NCI-H82 (cell line): ENCODE measurements at places on chromosomes 1 and 21.
A peak's percentile ranks its signal among the peaks of the same experiment; 100 is the strongest.

DNA sequence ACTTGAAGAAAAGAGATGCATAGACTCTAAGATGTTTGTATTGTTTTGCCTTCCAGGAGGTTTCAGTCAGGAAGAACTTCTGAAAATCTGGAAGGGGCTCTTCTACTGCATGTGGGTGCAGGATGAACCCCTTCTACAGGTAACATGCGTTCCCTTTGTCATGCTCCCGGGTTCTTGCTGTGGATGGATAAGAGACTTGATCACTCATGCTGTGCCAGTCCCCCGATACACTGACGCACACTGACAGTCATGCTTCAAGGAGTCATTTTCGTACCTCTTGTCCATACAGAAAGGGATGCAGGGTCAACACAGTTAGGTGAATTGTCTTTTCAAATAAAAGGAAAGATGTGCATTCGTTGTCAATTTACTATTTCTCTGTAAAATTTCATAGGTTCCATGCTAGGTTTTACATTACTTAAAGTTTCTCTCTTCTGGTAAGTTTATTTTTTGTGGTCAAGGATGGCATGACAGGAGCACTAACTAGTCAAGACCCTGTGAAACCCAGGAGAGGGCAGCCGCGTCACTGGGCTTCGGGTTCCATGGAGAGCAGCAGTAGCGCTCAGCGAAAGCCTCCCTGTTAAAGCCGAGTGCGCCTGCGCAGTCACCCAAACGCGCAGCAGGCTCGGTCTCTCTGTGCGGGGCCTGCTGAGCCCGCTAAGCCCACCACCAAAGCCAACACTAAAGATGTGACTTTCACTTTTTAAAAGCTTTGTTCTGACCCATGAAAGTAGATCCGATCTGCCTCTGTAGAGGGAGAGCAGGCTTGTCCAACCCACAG, 10.7 kb downstream of the RRP1B start:
- DNase-seq: no peak

DNA sequence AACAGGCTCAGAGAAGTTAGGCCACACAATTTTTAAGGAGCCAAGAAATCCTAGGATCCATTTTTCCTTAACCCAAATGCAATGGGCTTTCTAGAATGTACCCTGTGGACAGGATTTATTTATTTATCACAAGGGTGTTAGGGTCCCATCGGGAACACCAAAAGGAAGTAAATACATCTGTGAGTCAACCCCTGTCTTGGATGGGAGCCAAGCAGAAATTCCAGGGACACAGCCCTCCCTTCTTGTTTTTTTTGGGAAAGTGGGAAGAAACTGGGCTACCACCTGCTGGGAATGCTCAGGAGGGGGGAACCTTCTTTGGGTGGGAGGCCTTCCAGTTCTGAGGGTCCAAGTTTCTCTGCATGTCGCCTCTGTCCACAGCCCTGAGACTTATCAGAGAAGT, 1.3 kb downstream of the CRNN start:
- no peak for DNase-seq

- DNase-seq: peak; percentile 6
These were observed 208.3 kb upstream of the RUNX1 start for GRCh38 chr21:35257413-35257812.

DNA sequence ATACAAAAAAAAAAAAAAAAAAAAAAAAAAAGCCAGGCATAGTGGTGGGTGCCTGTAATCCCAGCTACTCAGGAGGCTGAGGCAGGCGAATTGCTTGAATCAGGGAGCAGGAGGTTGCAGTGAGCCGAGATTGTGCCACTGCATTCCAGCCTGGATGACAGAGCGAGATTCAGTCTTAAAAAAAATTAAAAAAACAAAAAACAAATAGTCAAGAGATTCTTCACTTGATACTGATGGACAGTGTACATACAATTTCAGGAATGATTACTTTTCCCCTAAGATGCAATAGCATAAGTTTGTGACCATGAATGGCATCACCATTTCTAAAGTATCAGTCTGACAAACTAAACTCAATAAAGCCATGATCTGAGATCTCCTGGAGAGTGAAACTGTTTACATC, 60.8 kb upstream of the IVNS1ABP start:
- no peak for DNase-seq

- peak; percentile 69 for DNase-seq
These were observed 82.3 kb downstream of the PGM1 start for GRCh38 chr1:63675420-63675931.

DNA sequence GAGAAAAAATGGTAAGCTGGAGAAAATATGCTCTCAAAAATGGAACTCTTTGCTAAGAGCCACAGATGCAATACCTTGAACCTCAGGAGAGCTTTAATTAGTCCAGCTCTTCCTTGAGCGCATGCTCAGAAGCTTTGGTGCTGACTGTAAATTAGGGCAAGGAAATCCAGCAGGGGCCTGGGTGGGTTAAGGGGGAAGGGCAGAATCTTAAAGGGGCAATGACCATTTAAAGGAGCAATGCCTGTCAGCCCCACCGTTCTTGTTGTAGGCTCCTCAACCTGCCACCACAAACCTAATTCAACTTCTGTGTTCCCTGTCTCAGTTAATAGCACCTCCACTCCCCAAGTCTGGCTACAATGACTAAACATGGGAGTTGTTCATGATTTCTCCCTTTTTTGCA, 6.8 kb upstream of the SLC22A15 start:
- peak; percentile 80 for DNase-seq

- DNase-seq: no peak
These were observed 63.3 kb downstream of the UCK2 start for GRCh38 chr1:165890684-165891083.

DNA sequence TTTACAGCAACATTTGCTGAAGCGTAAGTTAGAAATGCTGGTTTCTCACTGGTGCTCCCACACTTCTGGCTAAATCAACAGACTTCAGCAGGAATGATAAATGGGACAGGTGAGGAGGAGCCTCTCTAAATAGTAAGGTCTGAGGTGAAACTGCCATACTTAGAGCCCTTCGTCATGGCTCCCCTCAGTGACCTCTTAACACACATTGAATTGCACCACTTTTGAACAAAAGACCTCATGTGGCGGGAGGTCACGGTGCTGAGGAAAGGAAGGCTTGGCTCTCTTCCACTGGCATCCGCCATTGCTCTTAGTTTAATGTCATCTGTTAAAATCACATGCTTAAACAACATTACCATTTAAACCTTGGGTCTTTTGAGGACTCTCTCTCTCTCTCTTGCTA, 3.4 kb downstream of the MAP3K7CL start:
- DNase-seq: no peak

GRCh38 chr1:29786195-29786594, 549.9 kb downstream of the PTPRU start:
- no peak for DNase-seq

GRCh38 chr1:111599781-111600693, 19.6 kb upstream of the RAP1A start:
- no peak for DNase-seq

- no peak for DNase-seq
These were observed 179.8 kb downstream of the PHTF1 start for GRCh38 chr1:113579256-113580018.
